ENCODE measurements at places on chromosomes 12 and 14.

- no peak for DNase-seq
These were observed 711 bp downstream of the ANO4 start for GRCh38 chr12:100795174-100795799.

DNA sequence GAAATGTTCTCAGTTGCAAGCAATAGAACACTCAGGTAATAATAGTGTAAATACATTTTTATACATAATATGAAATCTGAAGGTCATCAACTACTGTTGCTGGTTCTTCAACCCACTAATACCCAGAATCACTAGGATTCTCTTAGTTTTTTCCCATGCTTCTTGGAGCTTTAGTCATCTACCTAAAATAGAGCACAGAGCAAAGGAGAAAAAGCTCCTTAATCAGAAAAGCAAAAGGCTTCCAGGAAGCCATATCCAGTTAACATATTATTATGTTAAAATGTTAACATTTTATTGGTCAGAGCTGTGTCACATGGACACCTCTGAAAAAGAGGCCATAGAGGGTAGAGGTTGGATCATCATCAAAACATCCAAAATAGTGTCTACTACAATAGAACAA lies 57.0 kb downstream of the CCER1 start:
- no peak for DNase-seq

- no peak for DNase-seq
These were observed 677.2 kb downstream of the AACS start for GRCh38 chr12:125742413-125742812.

- DNase-seq, result no peak
These were observed 20.0 kb upstream of the BCL7A start for GRCh38 chr12:122001466-122002209.

DNA sequence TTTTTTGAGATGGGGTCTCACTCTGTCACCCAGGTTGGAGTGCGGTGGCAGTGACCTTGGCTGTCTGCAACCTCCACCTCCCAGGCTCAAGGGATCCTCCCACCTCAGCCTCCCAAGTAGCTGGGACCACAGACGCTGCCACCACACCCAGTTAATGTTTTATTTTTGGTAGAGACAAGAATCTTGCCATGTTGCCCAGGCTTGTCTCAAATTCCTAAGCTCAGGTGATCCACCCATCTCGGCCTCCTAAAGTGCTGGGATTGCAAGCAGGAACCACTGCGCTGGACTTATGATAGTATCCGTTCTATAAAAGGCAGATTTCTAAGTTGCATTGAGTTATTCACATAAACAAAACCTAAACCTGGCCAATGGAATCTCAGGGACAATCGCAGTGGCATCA lies 321.1 kb upstream of the PRICKLE1 start:
- DNase-seq, result no peak

DNA sequence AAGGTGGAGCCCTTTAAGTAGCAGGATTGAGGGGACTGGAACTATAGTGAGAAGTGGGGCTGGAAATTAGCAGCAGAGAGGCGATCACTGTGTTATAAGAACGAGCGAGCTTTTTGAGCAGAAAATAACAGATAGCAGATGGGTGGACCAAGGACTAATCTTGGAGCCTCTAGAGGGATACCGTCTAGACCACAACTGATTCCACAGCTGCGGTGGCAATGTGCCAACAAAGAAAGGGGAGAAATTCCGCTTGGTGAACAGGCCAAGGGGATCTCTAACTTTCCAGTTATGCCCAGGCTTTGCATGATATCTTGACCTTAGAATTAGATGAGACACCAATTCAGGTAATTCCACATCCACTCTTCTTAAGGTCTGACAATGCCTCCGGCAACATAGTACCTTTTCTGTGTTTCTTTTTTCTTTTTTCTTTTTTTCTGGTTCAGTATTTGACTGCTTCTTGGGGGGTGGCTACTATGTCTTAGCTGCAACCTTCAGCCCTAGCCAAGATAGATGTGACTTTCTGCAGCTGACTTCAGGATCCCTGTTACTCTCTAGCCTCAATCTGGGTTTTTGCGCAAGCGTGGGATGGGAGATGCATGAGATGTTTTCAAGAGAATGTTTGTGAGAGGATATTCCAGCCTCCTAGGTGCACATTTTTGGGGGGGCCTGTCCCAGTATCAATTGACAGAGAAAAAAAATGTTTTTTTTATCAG lies 143.4 kb upstream of the CPSF6 start:
- no peak for DNase-seq

DNA sequence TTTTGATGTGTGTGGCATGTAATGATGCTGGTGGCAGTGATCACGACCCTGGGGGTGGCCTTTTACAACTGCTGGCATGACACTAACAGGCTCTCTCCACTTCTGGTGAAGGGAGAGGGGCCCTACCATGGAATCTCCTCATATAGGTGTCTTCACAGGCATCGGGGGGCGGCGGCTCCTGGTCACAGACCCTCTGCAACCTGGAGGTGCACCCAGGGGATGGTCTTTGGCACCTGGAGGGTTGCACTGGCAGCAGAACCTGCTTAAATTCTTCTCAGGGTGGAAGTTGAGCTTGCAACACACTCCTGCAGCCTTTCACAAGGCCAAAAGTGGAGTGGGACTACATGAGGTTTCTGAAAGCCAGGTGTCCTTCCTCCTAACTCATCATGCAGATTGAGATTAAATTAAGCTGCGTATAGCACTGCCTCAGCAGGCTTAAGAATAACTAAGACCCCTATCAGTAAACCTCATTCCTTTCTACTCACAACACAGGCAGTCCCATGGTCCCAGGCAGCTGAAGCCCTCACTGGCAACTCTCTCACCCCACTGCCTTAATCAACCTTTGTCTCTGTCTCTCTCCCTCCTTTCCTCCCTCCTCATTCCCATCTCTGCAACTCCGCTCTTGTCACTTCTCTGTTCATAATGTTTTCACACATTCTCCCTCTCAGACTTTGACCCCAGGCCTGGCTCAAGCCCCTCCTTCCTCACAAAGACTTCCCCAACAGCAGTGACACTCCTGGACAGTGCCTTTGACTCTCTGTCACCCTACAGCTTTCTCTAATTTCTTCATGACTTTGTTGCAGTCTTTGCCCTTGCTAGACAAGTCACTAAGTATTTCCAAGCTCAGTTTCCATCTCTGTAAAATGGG lies 18.9 kb downstream of the NID2 start:
- DNase-seq, result no peak

GRCh38 chr12:68621472-68622081 lies 10.9 kb downstream of the RAP1B start:
- DNase-seq, result no peak

- no peak for DNase-seq
These were observed 16.8 kb upstream of the TESPA1 start for GRCh38 chr12:55001198-55001868.

- no peak for DNase-seq
These were observed 579.1 kb downstream of the PRKD1 start for GRCh38 chr14:29348504-29348903.

DNA sequence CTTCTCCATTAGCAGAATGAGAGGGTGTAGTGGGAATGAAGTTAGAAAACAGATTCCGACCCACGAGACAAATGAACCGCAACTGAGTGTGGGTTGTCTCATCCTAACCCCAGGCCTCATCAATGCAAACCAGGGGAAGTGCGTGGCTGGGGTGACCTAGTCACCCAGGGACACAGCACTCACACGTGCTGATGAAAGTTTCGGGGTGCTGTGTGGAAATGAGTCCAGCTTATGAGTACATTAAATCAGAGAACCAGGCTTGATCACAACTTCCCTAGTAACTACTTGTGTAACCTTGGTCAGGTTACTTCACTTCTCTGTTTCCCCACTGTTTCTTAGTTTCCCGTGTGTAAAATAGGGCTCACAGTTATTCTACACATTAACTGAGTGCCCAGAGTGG lies 95.4 kb upstream of the CDKN3 start:
- no peak for DNase-seq

DNA sequence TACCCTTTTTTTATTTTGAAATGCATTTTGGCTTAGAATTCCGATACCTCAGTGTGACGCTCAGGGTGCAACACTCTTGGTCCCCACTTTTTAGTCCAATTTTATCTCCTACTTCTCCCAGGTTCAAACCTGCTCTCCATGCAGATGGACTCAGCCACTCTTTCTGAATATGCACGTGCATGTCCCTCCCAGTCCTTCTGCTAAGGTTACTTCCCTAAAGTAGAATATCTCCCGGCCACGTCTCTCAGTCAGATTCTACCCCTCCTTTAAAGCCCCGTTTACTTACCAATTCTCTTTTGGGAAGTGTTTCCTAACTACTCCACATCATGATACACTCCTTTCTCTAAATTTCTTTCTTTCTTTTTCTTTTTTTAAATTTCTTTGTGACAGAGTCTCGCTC lies 15.5 kb upstream of the PARP11 start:
- no peak for DNase-seq
